Fibroblast of skin of left biceps (primary cell): ENCODE measurements at places on chromosomes 1 and 21.
A peak's percentile ranks its signal among the peaks of the same experiment; 100 is the strongest.

- DNase-seq = no peak
Measured at GRCh38 chr1:2548068-2548589, 8.0 kb upstream of the TNFRSF14 start.

DNA sequence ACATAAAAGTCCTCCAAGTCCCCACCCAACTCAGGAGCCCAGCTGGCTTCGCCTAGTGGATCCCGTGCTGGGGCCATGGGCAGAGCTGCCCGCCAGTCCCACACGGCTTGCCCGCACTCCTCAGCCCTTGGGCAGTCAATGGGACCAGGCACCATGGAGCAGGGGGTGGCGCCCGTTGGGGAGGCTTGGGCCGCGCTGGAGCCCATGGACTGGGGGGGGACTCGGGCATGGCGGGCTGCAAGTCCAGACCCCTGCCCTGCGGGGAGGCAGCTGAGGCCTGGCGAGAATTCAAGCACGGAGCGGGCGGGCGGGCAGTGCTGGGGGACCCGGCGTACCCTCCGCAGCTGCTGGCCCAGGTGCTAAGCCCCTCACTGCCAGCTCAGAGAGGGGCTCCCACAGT, 249.8 kb upstream of the PLD5 start:
- no peak for DNase-seq

DNA sequence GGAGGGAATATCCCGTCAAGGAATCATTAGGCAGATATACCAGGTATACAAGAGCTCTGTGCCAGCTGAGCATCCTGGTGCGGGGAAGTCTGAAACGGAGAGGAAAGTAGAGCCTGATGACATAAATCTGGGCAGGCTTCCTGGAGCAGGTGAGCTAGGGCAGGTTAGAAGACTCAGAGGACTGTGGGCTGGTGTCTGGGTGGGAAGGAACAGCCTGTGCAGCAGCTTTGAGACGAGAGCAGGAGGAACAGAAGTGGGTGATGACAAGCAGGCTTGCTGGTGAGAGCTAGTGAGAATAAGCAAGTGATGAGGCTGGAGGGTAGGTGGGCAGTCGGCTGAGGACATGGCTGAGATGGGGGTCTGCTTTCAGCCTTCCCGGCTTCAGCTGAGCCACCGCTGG, 6.7 kb downstream of the CELSR2 start:
- DNase-seq = no peak

DNA sequence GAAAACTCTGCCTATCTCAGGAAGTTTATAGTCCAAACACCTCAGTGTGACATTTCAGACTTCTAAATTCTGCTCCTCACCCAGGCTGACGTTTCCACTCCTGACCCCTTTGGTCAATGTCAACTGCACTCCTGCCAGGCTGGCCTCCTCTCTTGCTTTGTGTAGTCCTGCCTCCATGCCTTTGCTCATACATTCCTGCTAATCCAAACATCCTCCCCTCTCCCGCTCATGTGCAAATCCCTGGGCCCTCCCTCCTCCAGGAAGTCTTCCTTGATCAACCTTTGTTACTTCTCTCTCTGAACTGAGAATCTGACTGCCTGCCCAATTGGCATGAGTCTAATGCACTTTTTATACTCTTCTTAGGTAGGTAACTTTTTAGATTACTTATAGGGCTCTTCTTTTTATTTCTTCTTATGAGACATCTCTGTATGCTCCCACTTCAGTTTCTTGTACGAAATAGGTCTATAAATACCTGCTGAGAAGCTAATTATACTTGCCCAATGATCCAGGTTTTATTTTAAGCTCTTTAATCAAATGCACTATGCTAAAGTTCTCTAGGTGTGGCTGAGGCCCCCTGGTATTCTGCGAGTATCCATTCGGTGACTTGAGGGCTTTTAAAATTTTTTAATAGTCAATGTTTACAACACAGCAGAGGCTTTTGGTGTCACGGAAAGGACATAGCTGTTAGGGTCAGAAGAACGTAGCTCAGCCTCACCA, 128.1 kb downstream of the PLXNA2 start:
- no peak for DNase-seq

- DNase-seq = no peak
Measured at GRCh38 chr1:94707321-94708298, 112.5 kb upstream of the SLC44A3 start.

- DNase-seq = no peak
Measured at GRCh38 chr1:195763146-195763906, 844.9 kb downstream of the KCNT2 start.

DNA sequence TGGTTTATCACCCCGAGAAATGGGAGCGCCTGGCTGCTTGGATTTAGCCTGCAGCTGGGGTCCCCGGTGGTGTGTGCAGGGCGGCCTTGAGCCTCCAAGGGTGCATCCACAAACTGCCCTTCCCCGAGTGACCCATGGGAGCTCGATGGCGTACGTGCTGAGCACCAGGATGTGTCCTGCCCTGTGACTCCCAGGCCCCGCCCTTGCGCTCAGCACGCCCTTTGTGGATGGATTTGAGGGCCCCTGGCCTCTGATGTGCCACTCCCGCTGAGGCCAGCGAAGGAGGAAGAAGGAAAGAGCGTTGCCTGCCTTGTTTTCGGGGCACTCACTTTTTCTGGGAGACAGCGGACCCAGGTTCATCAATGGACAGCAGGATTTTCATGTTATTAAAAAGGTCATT, 1.7 kb upstream of the TFF3 start:
- no peak for DNase-seq

- no peak for DNase-seq
Measured at GRCh38 chr1:208923946-208924720, 659.4 kb upstream of the CAMK1G start.

GRCh38 chr1:164720440-164721227, 161.7 kb downstream of the PBX1 start:
- no peak for DNase-seq

DNA sequence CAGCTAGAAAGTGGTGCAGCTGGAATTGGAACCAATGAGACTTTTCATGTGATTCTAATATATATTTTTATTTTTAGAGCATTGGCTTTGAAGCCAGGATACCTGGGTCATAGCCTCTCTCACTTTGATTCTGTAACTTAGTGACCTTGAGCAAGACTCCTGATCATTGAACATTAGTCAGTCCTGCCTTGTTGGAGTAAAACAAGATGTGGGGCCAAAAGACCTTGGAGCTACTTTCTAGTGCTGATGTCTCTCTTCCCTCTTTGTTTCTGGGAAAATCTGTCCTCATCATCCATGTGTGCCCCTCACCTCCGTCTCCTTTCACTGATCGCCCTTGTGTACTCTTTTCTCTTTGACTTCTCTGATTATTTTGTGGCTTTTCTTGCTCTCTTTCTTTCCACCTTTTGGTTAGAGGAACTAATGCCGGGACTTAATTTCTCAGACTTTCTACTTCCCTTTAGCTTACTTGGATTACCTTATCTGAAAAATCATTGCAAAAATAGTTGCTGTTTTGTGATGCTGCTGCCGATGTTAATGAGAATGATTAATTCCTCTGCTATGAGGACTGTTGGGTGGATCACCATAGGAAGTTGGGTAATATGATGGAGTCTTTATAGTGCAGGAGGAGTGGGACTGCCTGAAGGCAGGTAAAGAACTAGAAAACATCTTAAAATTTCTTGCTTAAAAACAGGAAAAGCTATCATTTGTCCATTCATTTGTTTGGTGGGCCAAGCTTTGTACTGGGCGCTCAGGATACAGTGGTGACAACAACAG, 72.0 kb downstream of the NOS1AP start:
- peak; percentile 10 for DNase-seq
